Right forelimb (tissue), 1 donor: ENCODE measurements at places on chromosomes 4 and X.

GRCh38 chr4:64016893-64017292 lies 392.4 kb downstream of the TECRL start:
- no peak for DNase-seq

GRCh38 chrX:110311437-110312230 lies 6.3 kb downstream of the AMMECR1 start:
- no peak for DNase-seq

DNA sequence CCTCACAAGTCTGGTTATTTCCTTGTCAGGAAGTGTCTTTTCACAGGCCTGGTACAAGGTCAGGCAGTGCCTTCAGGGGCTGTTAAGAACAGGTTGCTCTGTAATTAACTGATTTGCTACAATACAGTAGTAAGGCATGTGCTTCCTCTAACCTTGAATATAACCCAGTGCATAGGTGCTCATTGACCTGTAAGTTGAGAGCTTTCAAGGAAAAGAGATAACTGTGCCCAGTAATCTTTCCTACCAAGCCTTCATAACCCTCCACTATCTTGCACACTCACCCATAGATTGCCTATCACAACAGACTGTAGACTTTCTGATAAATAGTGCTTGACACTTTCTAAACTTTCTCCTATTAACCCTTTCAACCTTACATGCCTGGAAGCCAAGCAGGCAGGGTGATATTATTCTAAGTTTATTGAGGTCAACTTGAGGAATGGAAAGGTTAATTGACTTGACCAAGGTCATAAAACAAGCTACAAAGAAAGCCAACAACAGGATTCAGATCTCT lies 148.1 kb downstream of the PPARGC1A start:
- no peak for DNase-seq

DNA sequence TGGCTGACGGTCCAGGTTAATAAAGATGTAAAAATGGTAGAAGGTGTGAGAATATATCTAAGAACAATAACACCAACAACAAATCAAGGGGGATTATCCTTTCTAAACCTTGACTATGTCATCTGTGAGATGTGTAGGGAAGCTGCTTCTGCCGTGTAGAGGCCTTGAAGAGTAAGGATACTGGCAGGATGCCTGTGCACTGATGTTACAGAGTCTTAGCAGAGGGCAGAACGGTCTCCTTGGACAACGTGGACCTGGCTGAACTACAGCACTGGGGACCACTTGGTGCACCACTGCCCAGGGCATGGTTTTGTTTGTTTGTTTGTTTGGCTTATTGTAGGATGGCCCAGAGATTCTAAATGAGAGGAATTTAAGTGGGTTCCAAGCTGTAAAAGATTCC lies 33.5 kb downstream of the GPAT3 start:
- no peak for DNase-seq

GRCh38 chr4:40486534-40486933 lies 143.1 kb downstream of the RBM47 start:
- no peak for DNase-seq

GRCh38 chrX:16188687-16189086 lies 21.4 kb downstream of the MAGEB17 start:
- no peak for DNase-seq

- no peak for DNase-seq
Measured at GRCh38 chr4:140637836-140638235, 69.1 kb upstream of the UCP1 start.

DNA sequence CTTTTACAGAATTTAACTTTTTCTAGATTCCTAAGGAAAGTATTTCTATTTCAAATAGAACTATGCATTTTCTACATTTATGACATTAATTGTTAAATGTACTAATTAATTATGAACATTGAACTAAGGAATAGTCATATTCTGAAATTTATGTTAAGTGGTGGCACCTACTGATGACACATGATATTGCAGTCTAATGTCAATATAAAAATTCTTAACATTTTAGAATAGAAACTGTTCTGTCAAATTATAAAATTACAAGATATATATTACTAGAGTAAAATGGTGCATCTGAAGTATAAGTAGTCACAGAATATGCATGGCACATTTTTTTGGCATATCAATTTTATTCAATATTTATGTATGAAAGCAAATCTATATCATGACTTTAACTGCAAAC lies 40.2 kb upstream of the NDNF start:
- DNase-seq = no peak

DNA sequence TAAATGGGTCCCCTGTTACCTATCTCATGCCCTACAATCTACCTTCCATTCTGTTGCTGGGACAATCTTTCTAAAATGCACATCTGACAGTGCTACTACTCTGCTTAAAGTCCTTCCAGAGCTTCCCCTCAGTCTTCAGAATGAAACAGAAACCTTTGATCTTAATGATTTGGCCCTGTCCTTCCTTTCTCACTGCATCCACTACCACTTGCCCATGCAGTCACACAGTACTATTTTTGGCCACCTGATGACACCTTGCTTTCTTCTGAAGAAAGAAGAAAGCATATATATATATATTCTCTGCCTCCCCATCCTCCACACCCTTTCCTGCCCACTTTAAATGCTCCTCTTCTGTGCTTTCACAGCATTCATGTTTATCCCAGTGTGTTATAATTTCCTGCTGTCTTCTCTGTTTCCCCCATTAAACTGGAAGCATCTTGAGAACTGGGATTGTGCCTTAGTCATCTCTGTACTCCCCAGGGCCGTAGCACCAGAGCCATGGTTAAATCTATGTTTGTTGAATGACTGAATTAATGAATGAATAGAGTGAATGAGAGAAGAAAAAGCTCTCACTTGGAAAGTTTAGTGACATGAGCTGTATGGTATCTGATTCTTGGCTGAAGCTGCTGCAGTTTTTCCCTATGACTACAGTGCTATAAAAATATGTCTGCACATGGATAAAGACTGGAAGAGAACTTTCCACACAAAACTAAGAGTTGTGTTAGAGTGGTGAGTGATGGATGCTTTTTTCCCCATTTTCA lies 56.2 kb downstream of the RTL9 start:
- DNase-seq = no peak

GRCh38 chrX:14528629-14529289 lies 577 bp upstream of the GLRA2 start:
- DNase-seq = peak; percentile 72

DNA sequence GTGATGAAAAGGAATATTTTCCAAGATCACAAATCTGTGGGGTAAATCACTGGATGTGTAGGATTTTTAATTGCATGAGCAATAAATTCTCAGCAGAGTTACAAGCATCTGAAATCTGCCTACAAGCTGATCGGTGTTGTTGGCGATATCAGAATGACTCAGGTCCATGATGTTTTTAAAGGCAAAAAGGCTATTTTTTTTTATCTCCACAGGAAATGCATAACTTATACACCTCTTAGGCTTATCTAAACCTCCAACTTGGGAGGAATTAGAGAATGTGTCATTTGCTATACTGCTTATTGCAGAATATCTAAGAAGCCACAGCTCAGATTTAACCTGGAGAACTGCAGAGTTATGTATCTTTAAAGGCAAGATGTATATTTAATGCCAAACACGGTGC lies 61.6 kb downstream of the KIT start:
- DNase-seq = no peak

DNA sequence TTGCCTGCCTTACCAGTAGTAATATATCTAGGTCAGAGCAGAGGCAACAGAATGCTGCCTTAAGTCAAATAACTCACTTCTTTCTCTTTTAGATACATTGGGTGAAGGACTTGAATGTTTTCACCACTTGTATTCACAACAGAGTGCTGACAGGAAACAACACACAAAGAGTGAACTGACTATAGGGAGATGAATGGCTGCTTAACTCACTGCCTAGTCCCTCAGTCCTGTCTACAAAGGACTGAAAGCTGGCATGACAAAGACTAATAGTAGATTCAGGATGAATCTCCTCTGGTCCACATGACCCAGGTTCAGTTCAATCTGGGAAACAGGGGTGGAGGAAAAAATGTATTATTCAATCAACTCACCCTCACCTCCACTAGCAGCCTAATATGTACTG lies 134.2 kb downstream of the GALNTL6 start:
- DNase-seq = no peak

GRCh38 chr4:121455285-121455684 lies 74.5 kb upstream of the QRFPR start:
- no peak for DNase-seq

DNA sequence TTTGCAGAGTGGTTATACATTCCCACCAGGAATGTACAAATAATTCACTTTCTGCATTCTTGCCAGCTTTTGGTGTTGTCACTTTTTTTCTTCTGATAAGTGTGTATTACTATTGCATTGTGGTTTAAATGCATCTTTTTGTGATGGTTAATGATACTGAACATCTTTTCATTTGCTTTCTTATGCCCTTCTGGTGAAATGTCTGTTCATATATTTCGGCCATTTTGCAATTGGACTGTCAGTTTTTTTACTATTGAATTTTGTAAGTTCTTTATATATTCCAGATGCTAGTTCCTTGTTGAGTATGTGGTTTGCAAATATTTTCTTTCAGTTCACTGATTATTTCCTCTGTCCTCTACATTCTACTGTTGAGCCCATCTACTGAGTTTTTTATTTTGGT lies 19.4 kb upstream of the BMP2K start:
- no peak for DNase-seq

DNA sequence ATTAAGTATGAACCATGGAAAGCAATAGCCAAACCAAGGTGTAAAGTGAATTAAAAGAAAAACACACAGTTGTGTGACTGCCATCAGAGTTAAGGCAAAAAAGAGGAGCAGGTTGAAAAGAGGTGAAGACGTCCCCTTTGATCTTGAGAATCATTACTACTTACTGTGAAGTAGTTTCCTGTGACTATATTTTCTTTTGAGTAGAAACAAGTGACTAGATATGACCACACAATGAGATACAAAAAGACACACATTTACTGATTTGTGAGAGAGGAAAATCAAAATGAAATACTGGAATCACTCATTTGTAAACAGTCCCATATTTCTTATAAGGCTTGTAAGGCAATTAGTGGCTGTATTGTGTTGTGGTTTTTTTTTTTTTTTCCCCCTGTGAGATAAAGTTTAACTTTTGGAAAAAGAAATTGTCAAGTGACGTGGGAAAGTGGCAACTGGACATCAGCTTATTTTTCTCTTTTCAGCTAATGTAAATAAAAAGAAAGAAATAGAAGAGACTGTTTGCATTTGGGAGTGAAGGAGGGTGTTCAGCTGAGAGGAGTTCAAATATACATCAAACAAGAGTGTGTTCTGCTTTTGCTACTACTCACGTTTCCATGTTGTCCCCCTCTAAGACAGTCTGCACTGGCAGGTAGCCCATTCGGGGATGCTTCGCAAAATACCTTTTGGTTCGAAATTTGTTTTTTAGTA lies 106.4 kb upstream of the FTHL17 start:
- DNase-seq = no peak

DNA sequence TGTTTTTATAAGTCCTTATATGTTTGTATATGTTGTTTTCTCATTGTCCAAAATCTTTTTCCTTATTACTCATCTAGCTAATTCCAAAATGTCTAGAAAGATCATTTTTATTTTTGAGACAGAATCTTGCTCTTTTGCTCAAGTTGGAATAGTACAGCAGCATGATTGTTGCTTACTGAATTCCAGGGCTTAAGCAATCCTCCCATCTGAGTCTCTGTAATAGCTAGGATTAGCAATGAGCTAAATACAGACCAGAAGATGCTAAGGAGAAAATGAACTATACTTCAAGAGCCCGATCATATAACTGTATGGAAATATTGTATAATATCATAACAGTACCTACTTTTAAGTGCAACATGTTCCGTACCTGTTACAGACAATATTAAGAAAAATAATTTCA lies 1027.0 kb downstream of the STIM2 start:
- no peak for DNase-seq

GRCh38 chrX:31316340-31316991 lies 244.6 kb upstream of the FTHL17 start:
- no peak for DNase-seq

GRCh38 chr4:108555701-108556100 lies 64.7 kb upstream of the RPL34 start:
- no peak for DNase-seq

GRCh38 chrX:3576886-3577501 lies 136.5 kb downstream of the PRKX start:
- DNase-seq = peak; percentile 43

DNA sequence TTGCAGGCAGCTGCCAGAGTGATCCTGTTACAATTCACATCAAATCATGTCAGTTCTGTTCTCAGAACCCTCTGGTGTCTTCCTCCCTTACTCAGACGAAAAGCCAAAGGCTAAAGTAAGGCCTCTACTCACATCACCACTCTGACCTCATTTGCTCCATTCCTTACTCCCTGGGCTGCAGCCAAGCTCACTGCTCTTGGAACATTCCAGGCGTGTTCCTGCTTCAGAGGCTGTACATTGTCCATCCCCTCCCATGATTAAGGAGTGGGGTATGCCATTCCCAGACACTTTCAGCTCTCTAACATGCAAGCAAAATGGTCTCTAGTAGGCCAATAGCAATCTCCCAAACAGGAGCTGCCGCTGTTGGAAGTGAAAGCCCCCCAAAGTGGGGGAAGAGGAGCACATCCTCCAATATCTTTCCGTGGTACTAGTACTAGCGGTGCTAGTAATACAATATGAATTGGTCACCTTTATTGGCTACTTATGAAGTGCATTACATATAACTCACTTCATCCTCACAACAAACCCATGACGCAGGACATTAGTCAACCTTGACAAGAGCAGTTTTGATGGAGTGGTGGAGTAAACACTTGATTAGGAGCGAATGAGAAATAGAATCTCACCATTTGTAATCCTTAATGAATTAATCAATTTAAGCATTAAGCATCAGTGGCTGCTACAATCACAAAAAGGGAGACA lies 15.0 kb downstream of the GAB3 start:
- no peak for DNase-seq

DNA sequence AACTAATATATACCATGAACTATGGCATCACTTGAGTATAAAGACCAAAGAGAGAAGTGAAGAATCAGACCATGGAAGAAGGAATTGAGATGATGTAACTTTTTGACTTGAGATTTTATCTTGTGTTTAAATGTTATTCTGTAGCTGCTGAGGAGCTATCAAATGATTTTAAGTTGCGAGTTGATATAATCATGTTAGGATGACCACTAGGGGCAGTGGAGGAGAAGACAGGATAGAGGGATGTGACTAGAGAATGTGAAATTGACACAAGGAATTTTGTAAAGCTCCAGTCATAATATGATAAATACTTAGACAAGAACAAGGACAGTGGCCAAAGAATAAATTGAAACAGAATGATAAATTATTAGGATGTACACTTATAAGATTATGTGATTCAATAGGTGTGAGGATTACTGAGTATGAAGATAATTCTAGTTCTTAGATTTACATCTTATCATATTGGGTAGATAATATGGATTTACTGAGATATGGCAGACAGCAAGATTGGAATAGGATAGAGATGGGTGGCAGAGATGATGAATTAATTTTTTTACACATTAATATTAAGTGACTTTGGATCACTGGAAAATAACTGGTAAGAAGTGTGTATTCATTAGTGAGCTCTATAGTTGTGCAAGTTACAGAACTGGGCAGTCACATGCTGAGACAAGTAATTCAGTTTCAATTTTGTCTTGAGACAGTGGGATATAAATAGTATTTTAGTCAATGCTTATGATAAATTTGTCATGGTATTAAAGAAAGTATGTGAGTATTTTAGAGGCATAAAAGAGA lies 816.0 kb upstream of the PCDH10 start:
- DNase-seq = no peak

- DNase-seq = no peak
Measured at GRCh38 chrX:67353651-67354370, 190.0 kb upstream of the AR start.

GRCh38 chrX:33175201-33175600 lies 36.1 kb downstream of the DMD start:
- DNase-seq = no peak

GRCh38 chr4:109915385-109916026 lies 2.8 kb downstream of the EGF start:
- no peak for DNase-seq

GRCh38 chr4:48205107-48205506 lies 64.5 kb downstream of the TEC start:
- no peak for DNase-seq
